ENCODE measurements at places on chromosomes 13 and 19. TPM values are rescaled to one million over a fixed set of nuclear protein-coding genes. Genes with fewer than 3 reads are reported as not detected.

DNA sequence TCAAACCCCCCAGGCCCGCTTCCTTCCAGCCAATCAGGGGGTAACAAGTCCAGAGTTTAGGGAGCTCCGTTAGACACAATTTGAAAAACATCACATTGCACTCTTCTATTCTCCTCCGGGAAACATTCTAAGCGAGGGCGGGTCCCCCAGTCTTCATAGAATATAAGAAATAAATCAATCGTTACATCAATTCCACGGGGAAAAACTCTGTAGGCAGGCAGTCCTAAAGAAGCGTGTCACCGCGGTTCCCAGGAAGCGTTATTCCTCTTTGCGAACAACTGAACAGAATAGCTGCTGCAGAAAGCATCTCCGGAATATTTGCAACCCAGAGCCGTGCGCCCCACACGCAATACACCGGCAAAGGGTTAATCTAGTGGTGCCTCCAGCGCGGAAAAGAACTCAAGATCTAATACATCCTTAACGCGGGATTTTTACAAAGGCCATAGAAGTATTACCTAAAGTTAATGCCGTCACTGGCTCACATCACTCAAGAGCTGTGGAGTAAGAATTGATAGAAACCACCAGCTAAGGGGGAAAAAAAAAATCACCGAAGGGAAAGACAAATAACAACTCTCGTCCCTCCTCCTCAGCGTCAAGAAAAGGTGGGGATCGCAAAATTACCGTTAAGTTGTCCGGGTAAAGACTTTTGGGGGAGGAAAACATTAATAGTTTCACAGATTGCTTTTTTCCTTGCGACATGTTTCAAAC lies 65.1 kb downstream of the KCNRG start:
- DNase-seq = no peak

GRCh38 chr13:52779103-52779502 lies 39.5 kb upstream of the CNMD start:
- DNase-seq = no peak

GRCh38 chr13:79678100-79678499 lies 197.1 kb downstream of the NDFIP2 start:
- no peak for DNase-seq

SLITRK1 gene
- total RNA-seq = 0.07 TPM

TMEM59L gene
- total RNA-seq = not detected

Measured in uterus (tissue), 4 donors.